ENCODE measurements at places on chromosomes 11 and 22.

DNA sequence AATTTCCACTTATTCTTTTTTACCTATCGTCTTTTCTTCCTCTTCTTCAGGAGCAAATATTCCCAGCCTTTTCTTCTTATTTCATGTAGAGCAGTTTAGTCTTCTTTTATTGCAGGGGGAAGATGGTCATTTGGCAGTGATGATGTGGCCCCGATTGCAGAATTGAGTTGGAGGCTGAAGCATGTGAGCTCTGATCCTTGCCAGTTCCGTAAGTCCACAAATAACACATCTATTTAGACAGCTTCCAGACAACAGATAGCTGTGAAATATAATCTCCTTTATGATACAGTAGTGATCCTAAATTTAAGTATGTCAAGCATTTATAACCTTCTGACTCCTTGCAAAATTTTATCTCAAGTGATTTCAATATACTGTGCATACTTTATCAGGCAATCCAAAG is 27.5 kb downstream of the REXO2 start:
- DNase-seq, result no peak

GRCh38 chr22:38696606-38697424 is 3.9 kb downstream of the JOSD1 start:
- peak; percentile 37 for DNase-seq

- no peak for DNase-seq
These were observed 8.6 kb upstream of the IGLL5 start for GRCh38 chr22:22878801-22879674.

- no peak for DNase-seq
These were observed 47.9 kb downstream of the ARHGAP32 start for GRCh38 chr11:129144256-129144655.

DNA sequence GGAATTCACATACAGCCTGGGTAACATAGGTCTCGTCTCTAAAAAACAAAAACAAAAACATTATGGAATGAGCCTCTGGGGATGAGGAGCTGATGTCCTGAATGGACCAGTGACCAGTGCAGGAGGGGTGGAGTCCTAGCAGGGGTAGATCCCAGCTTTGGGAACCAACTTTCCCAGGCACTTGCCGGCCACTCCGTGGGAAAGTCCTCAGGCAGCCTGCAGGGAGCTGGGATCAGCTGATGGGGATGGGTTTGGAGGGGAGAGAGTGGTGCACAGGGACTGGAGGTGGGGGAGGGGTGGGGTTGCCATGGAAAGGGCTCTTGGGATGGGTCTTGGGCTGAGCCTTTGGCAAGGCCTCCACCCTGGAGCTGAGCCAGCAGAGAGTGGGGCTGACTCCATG is 19.1 kb downstream of the MGAT3 start:
- no peak for DNase-seq

DNA sequence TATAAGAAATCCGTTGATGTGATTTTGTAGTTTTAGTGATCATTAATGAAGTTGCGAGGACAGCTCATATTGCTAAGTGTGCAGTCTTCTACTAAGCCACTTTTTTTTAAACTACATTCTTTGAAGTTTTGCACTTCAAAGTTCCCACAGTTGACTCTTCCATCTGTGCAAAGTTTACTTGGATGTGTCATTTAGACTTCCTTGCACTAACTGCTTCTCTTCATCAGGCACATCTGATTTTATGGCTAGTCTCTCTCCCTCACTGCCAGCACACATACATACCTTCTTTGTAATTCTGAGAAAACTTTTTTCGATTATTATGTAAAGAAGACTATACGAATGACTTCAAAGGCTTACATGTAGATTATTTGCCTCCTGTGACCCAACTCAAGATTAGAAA is 250.0 kb downstream of the DYNC2H1 start:
- DNase-seq, result no peak

GRCh38 chr11:3093281-3094191 is 36.3 kb upstream of the CARS1 start:
- DNase-seq, result no peak

DNA sequence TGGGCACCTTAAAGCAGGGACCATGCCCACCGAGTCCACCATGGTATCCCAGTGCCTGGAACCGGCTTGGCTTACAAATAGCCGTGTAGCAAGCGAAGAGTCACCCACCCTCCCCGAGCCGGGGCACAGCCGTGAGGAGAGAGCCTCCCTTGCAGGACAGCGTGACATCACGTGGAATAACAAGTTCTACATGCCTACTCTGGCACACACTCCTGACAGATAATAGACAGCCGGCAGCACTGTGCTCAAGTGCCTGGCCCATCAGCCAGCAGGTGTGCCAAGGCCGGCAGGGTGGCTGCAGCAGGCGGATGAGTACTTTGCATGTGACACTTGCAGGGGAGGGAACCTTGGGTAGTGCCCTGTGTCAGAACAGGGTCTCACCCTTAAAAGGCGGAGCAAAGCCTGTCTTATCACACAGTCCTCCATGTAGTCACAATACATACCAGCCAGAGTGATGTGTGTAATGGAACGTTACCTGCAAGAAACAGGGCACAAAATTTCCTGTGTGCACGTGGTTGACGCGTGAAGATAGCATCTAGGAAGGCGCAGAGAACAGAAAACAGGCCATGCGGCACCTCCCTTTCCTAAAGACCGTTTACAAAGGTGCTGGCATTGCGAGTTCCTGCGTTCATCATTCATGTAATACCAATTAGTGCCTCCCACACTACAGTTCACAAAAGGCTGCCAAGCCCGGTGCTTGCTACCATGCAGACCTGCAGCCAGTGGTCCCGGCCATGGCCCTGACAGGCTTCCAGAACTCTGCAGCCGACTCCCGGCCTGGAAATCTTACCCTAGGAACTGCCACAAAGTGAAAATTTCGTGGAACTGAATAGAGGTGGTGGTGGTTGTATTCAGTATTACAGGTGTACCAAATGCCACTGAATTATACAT is 16.4 kb downstream of the TOM1 start:
- DNase-seq, result no peak

GRCh38 chr11:29679996-29680395 is 336.8 kb downstream of the KCNA4 start:
- no peak for DNase-seq

DNA sequence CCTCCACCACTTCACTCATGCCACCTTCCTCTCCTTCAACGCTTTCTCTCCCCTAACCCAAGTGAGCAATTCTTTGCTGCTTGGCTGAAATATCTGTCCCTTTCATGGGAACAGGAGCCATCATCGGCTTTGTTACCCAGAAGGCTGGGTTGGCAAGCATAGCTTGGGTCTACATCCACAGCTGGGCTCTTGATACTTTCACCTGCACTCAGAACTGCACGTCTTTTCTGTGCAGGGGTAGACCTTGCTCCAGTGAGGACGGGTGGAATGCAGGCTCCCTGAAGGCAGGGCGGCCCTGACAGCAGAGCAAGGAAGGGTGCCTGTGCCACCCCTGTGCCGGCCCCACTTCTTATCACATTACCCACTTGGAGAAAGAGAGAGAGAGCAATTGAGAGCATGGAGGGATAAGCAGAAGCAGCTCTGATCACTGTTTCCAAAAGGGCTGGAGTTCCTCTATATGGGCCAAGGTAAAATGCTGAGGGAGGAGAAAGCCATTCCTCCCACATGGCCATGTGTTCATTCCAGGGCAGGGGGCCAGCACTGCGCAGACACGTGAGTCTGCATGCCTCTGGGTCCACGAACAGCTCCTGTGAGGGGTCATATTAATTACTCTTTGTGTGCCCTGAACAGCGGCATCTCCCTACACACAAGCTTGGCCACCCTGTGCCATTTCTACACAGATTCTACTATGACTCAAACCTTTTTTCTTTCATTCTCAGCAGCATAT is 181.8 kb downstream of the BUD13 start:
- no peak for DNase-seq

DNA sequence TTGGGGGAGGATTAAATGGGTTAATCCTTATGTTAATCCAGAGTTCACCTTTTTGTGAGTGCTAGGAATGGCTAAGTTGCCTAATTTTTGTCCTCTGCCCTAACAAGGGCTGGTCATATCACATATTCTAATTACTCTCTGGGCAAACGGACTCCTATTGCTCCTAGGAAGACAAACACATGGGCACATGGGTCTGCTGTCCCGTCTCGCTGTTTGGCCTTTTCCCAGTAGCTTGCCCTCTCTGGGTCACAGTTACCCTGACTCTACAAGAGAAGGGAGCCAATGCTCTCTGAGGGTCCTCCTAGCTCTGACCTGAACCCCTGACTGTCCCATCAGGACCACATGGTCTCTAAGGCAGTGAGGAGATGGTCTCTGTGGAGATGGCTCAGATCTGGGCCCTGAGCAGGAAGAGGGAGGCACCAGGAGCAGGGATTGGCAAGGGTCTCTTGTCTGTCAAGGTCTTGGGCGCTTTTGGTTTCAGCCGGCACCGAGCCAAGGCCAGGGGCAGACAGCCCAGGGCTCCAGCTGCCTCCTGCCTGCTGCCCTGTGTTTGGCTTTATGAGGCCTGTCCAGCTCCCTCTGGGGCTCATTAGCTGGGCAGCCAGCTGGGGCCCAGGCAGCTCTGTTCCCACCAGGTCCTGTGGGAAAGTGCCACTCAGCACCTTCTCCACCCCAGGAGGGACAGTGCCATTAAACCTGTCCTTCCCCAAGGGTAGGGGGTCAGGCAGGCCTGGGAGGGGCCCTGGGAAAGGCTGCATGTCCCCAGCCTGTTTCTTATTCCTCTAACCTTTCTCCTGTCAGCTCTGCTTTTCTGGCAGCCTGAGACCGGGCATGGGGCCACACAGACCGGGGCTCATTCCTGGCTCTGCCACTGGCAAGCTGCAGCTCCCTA is 559.9 kb downstream of the MN1 start:
- DNase-seq, result no peak

DNA sequence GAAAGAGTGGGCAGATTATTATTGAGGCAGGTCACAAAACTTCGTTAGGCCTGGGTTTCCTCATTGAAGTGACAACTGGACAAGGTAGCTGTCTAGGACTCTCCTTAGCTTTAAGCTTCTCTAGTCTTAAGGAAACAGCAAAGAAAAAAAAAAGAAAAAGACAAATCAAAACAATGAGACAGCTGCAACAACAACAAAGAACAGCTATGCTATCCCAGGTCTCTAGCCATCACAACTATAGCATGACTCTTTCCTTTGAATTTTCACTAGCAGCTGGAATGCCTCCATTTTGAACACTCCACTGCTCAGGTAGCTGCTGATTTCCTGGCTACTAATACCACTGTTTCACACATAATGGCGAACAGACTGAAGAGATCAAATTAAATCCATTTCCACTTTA is 302.4 kb upstream of the SORL1-AS1 start:
- DNase-seq, result no peak

- no peak for DNase-seq
These were observed 8.8 kb downstream of the BCL9L start for GRCh38 chr11:118916842-118917388.

DNA sequence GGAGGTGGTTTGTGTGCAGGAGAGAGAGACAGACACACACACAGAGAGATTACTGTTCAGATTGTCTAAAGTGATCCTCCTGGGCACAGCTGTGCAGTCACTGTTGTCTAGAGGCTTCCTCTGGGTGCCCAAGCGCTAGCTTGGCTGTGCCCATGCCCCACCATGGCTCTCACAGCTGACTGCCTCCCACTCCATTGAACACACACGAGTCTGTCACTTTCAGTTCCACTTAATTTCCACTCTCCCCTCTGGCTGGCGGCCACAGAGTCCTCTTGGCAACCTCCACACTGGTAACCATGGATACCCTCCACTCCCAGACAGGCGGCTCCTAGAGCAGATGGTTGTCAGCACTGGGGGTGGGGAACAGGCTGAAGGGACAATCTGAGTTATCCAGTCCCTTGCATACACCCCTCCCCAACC is 29.1 kb downstream of the MAP6 start:
- no peak for DNase-seq

GRCh38 chr11:69470793-69471728 is 10.4 kb upstream of the LINC01488 start:
- DNase-seq, result no peak

DNA sequence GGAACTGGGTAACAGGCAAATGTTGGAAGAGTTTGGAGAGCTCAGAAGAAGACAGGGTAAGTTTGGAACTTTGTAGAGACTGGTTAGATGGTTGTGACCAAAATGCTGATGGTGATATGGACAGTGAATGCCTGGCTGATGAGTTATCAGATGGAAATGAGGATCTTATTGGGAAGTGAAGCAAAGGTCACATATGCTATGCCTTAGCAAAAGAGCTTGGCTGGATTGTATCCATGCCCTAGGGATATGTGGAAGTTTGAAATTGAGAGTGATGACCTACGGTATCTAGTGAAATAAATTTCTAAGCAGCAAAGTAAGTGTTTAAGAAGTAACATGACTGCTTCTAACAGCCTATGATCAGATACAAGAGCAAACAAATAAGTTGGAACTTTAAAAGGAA is 17.8 kb downstream of the BBOX1 start:
- no peak for DNase-seq

- no peak for DNase-seq
These were observed 147.6 kb downstream of the SPATA19 start for GRCh38 chr11:133697603-133698180.

GRCh38 chr11:78080818-78081495 is 1.3 kb upstream of the NDUFC2 start:
- DNase-seq, result no peak

GRCh38 chr22:46812034-46812605 is 49.7 kb downstream of the TBC1D22A start:
- no peak for DNase-seq

DNA sequence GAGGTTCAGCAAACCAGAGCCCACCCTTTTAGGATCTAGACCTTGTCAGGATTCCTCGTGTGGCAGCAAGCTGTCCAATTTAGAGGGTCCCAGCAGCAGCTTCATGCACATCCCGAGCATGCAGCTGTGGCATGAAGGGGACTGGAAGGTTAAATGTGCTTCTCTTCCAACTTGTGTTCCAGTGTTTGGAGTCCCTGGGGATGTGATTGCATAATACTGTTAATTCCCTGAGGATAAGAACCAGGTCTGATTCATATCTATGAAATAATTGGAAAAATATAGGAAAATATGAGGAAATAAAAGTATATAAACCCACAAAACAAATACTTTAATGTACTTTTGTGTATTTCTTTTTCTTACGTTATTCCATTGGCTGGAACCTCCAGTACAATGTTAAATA is 130.5 kb downstream of the MORC2 start:
- DNase-seq, result no peak

GRCh38 chr22:50483977-50484853 is 2.4 kb upstream of the MIOX start:
- DNase-seq, result no peak

GRCh38 chr11:120715239-120715638 is 203.7 kb downstream of the GRIK4 start:
- DNase-seq, result no peak

GRCh38 chr11:3004481-3004880 is 12.4 kb upstream of the NAP1L4 start:
- no peak for DNase-seq

DNA sequence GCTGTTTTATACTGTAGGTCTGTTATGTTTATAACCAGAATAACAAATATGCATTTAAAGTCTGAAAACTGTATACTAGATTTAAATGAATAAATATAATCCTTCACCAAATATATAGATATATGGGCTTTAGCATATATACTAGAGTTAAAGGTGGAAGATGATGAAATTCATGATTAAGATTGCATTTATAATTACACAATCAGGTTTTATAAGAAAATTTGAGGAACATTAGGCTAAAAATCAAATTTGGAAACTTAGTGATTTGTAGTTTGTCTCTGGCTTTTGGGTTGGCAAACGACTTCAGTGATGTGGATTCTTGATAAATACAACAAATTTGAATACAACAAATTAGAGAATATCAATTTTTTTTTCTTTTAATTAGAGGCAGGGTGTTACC is 10.0 kb downstream of the BCL2L13 start:
- DNase-seq, result no peak
